ENCODE measurements at places on chromosomes 16 and 17. TPM values are rescaled to one million over a fixed set of nuclear protein-coding genes. Genes with fewer than 3 reads are reported as not detected.
A peak's percentile ranks its signal among the peaks of the same experiment; 100 is the strongest.

- H3K4me1 ChIP-seq = no peaks in the 10 kb centered on the region
- DNase-seq = no peak
- H3K27ac ChIP-seq = no peak overlapping the region
- no peak overlapping the region for H3K4me3 ChIP-seq
- H3K27me3 ChIP-seq = no peaks in the 10 kb centered on the region
Measured at GRCh38 chr16:70777973-70778406, 23.0 kb downstream of the VAC14 start.

- H3K27ac ChIP-seq = no peak overlapping the region
- H3K4me1 ChIP-seq = peaks cover 9% of the 10 kb centered on the region
- no peak for DNase-seq
Measured at GRCh38 chr17:67218385-67218950, 26.5 kb downstream of the HELZ start.

DNA sequence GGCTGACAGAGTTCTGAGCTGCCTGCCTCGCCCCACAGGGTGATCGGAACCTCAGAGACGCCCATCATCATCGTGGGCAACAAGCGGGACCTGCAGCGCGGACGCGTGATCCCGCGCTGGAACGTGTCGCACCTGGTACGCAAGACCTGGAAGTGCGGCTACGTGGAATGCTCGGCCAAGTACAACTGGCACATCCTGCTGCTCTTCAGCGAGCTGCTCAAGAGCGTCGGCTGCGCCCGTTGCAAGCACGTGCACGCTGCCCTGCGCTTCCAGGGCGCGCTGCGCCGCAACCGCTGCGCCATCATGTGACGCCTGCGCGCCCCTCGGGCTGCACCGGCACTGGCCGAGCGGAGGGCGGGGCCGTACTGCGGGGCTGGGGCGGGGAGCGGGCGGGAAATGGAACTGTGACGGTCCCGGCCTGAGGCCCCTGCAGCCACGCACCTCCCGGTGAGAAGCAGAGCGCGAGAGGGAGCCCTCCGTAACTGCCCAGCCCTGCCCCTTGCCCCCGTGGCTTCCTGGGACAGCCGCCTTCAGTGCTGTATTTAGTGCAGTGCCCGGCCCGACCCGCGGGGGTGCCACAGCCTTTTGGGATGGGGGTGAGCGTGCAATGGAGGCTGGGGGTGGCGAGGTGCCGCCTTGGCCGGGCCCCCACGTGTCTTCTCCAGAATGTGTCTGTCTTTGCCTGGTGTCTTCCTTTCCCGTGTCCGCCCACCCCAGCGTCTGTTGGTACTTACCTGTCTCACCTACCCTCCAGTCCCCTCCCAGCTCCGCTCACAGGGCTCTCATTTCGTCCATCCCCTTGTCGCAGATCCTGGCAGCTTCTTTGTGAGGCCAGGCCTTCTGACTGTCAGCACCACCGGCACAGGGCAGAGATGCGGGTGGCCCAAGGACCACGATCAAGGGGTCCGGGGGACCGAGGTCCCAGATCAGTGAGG is 9.8 kb downstream of the RASL10B start:
- H3K27ac ChIP-seq = no peak overlapping the region
- peaks cover 2% of the 10 kb centered on the region for H3K4me1 ChIP-seq
- no peaks in the 10 kb centered on the region for H3K36me3 ChIP-seq
- H3K4me3 ChIP-seq = no peak overlapping the region

GRCh38 chr17:75809631-75810111 is 25.1 kb downstream of the UNK start:
- no peak overlapping the region for H3K27ac ChIP-seq
- no peak overlapping the region for H3K4me3 ChIP-seq
- peaks cover 4% of the 10 kb centered on the region for H3K4me1 ChIP-seq
- DNase-seq = no peak

- DNase-seq = no peak
- H3K4me3 ChIP-seq = no peak overlapping the region
Measured at GRCh38 chr16:50011707-50012106, 13.3 kb upstream of the CNEP1R1 start.

GRCh38 chr16:2881783-2882649 is 999 bp upstream of the FLYWCH2 start:
- peak overlapping the region; percentile 94 for H3K27ac ChIP-seq
- peaks cover 2% of the 10 kb centered on the region for H3K27me3 ChIP-seq
- no peak for DNase-seq
- H3K4me1 ChIP-seq = peaks cover 14% of the 10 kb centered on the region

DNA sequence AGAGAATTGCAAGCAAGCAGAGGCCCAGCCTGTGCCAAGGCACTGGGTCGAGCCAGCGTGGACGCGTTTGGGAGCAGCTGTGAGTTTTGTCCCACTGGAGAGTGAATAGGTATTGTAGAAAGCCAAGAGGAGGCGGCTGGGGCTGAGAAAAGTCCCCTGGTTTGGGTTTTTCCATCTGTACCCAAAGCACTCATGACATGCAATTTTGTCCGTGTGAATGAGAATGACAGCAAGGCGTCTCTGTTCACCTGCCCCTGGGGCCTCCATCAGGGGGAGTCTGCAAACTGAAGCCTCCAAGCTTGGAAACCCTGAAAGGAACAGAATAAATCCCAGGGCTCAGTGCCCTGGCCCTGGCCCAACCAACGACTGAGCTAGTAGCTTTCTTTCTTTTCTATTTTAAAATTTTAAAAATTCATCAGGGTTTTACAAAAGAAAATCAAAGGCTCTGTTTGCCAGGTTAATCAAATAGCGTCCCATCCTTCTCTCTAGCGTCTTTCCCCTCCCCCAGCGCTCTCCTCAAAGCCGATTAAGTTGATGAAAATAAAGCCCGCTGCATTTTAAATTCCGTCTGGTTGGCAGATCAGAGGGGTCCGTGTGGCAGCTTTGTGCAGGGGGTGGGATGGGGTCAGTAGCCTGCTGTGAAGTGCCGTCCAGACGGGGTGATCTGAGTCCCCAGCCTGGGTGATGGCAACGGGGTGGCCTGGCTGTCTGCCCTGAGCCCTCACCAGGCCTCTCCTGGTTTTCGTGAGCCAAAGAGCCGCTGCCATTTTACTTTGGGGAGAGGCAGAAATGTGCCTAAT is 171.0 kb downstream of the KATNIP start:
- no peak overlapping the region for H3K27ac ChIP-seq
- no peaks in the 10 kb centered on the region for H3K36me3 ChIP-seq
- H3K27me3 ChIP-seq = no peaks in the 10 kb centered on the region

Gene SKA2
- 62.2 TPM for total RNA-seq

Gene TBC1D3C
- not detected for total RNA-seq

Data from activated T-helper 2 cell treated with anti-CD3 and anti-CD28 coated beads, Interferon-gamma antibody, Interleukin-2, Interleukin-4, amounts not matched to agents 10 μg/mL and 5 μg/mL and 100 μg/mL, durations not matched to agents 14 hours and 24 hours and 36 hours (primary cell).